A549 treated with Mapracorat at 1 μM for 4 hours (cell line): ENCODE measurements at places on chromosomes 6 and 20. TPM values are rescaled to one million over a fixed set of nuclear protein-coding genes. Genes with fewer than 3 reads are reported as not detected.

KHDRBS2 gene
- total RNA-seq: not detected in 5 replicates

RIMS1 gene
- total RNA-seq: not detected in 5 replicates

JAG1 gene
- total RNA-seq: 33.7 to 40.1 TPM (median 37.9 TPM) in 5 replicates

KIFC1 gene
- total RNA-seq: 36.9 to 44.7 TPM (median 43.5 TPM) in 5 replicates

WFDC5 gene
- total RNA-seq: not detected in 5 replicates

NR2E1 gene
- 0.07 TPM in 1 of 5 replicates, not detected in the others for total RNA-seq

IYD gene
- total RNA-seq: not detected in 5 replicates

FBXO9 gene
- 32.5 to 38.2 TPM (median 34.7 TPM) in 5 replicates for total RNA-seq

TMEM14B gene
- total RNA-seq: 124 to 150 TPM (median 139 TPM) in 5 replicates

WFDC10B gene
- not detected in 5 replicates for total RNA-seq

MICB gene
- total RNA-seq: 6.0 to 8.1 TPM (median 7.5 TPM) in 5 replicates

REPS1 gene
- 23.9 to 25.8 TPM (median 24.3 TPM) in 5 replicates for total RNA-seq

EPPIN gene
- total RNA-seq: not detected in 5 replicates

NTSR1 gene
- total RNA-seq: 0.07 to 0.18 TPM (median 0.09 TPM) in 5 replicates

CCN6 gene
- total RNA-seq: not detected in 5 replicates
